Brain microvascular endothelial cell (primary cell): ENCODE measurements at places on chromosomes 2 and 18.

DNA sequence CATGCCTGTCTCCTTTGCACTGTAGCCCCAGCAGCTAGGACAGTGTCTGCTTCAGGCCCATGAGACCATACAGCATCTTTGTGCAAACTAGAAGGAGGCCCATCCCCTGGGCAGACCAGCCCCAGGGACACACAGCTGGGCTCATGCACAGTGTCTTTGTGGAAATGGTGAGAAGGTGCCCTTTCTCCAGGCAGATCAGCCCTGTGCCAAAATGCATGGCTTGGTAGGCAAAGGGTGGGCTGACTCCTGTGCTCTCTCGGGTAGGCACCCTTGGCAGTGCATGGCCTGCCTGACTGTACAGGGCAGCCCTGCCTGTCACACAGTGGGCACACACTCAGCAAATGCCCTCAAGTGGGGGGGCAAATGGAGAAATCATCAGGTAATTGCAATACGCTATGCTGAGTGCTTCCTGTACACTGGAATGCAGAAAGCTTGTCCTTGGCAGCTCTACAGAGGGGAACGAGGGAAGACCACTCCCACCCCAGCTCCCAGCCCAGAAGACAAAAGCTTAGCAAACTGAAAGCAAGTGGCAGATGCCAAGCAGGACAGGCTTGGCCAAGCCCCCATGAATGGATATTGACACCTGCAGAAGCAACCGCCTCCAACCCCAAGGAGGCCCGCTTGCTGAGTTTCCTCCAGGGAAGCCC is 21.6 kb downstream of the TNS1 start:
- DNase-seq: no peak

- no peak for DNase-seq
Measured at GRCh38 chr2:219268294-219268693, 10.9 kb upstream of the DNAJB2 start.

GRCh38 chr2:175136334-175137215 is 31.4 kb downstream of the ATF2 start:
- no peak for DNase-seq

DNA sequence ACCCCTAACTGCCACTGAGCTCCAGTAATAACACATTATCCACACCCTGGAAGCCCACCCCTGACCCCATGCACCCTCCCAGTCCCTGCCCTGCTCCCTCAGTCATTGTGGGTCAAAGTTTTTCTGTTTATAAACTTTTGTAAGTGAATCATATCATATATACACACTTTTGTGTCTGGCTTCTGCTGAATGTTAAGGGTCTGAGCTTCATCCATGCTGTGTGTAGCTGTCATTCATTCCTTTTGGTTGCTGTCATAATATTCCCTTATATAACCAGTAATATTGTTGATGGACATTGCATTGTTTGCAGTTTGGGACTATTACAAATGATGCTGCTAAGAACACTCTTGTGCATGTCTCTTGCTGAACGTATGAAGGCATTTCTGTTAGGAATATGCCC is 14.5 kb downstream of the CNNM4 start:
- peak; percentile 21 for DNase-seq

- no peak for DNase-seq
Measured at GRCh38 chr2:232310121-232310520, 68.4 kb upstream of the ALPP start.

DNA sequence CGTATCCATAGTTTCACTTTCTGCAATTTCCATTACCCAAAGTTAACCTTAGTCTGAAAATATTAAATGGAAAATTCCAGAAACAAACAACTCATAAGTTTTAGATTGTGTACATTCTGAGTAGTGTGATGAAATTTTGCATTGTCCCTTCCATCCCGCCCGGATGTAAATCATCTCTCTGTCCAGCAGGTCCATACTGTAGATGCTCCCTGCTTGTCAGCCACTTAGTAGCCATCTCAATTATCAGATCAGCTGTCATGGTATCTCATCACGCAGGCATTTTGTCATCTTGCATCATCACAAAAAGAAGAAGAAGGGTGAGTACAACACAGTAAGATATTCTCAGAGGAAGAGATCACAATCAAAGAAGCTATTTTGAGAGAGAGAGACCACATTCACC is 185.0 kb upstream of the STK17B start:
- no peak for DNase-seq

GRCh38 chr2:237737196-237737865 is 61.2 kb upstream of the RBM44 start:
- no peak for DNase-seq

GRCh38 chr2:15693926-15694588 is 102.4 kb downstream of the DDX1 start:
- no peak for DNase-seq

- DNase-seq: peak; percentile 27
Measured at GRCh38 chr18:10261344-10262276, 192.8 kb upstream of the APCDD1 start.

GRCh38 chr2:62789918-62790317 is 84.4 kb downstream of the EHBP1 start:
- DNase-seq: no peak

GRCh38 chr2:23556929-23557328 is 171.9 kb downstream of the KLHL29 start:
- no peak for DNase-seq

DNA sequence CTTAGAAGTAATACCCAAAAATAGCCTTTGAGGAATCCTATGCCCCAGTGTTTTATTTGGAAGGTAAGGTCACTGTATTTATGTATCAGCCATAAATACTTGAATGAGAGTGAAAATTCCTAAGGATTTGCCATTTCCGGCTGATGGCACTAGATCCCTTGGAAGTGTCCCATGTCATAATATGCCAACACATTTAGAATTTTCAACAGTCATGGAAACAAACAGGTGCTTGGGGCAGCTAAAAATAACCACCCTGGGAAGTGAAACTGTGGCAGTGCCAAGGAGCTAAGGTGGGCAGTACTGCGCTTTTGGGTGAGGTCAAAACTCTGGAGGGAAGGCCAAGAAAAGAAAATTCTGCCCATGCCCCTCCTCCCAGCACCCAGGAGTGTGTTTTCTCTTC is 80.2 kb downstream of the TCF7L1 start:
- no peak for DNase-seq

GRCh38 chr18:77165503-77166188 is 33.1 kb upstream of the MBP start:
- peak; percentile 27 for DNase-seq

- peak; percentile 69 for DNase-seq
Measured at GRCh38 chr2:240566203-240567136, 1.8 kb upstream of the RNPEPL1 start.

DNA sequence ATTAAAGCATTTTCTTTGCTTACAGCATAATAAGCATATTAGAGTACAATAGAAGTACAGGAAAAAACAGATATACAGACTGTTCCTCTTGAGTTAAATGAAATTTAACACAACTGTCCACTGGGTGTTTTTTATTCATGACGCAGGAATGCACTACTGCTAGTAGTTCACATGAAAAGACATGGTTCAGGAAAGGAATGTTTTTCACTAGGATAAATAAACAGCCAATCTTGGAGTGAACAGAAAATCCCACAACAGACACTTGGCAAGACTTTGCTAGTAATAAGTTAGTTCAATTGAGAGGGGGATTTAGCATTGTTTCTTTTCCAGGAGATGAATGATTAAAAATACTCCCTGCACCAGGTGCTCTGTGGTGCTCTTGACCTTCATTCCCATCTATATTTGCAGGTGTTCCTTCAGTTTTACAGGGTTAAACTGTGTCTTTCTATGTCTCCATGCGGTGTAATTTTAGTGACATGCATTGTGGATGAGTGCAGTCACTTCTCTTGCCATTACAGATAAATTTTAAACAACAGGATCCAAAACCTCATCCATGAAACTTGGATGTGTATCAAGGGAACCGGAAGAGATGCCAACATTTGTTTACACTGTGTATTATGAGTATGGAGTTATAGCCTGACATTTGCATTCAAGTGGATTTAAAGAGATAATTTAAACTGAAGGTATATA is 796.6 kb downstream of the DSC3 start:
- no peak for DNase-seq

- DNase-seq: no peak
Measured at GRCh38 chr2:28492282-28492681, 3.6 kb upstream of the PLB1 start.

- DNase-seq: no peak
Measured at GRCh38 chr2:133345638-133346037, 222.6 kb downstream of the NCKAP5 start.

DNA sequence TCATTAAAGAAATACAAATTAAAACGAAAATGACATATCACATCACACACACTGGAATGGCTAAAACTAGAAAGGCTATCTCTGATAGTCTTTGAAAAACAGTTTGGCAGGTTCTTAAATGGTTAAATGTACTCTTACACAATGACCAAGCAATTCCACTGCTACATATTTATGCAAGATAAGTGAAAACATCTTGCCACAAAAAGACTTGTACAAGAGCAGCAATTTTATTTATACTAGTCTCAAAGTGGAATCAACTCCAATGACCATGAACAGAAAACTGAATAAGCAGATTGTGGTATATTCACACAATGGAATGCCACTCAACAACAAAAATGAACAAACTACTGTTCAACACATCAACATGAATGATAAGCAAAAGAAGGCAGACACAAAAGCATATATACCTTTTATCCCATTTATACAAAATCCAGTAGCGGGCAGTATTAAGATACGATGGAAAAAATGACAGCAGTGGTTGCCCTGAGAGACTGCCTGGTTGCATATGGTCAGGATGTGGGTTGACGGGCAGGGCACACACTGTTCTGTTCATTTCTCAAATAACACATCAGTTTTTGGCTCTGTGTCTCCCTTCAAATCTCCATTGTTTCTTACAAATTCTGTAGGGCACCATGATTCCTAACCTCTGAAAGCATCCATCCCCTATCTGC is 25.4 kb downstream of the SP100 start:
- DNase-seq: peak; percentile 22

DNA sequence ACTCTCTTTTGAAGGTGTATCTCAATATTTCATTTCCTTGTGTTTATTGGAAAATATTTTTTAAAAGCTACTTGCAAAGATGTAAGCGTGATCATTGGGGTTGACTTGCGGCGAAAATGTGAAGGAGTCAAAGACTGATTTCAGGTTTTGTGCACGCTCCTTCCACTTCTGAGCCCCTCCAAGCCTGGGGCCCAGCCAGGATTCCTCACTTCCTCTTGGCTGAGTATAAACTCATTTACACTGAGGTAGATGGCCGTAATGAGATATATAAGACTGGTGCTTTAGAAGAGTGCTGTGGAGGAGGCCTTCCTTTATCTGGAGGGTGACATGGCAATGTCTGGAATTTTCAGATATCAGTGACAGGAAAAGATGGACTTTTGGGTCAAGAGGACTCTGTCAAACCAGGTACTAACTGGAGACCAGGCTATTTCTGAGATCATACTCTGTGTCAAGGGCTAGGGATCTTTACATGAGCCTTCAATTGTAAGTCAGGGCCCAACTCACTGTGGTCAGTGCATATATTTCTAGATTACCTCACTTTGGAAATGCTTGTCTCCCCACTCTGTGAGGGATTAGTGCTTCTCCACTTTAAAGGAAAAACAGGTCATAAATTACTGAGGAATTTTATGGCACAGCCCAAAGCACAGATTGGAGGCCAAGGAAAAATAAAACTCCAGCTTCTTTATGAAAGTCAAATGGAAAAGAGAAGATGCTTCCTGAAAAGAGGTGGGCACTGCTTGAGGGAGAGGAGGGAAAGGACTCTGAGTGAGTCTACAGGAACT is 22.8 kb downstream of the PRKCE start:
- DNase-seq: no peak

DNA sequence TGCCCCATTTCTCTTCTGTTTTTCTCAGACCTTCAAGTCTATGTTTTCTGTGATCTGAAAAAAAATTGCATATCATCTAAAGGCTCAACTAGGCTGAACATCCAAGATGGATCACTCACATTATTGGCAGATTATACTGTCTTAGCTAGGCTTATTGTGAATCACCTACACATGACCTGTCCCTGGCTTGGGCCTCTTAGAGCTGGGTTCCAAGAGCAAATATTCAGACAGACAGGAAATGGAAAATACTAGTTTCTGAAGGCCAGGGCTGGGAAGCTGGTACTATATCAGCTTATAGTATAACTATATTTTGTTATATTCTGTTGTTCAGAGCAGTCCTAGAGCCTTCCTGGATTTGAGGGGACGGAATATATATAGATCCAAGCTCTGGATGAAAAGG is 90.3 kb downstream of the PIK3C3 start:
- peak; percentile 13 for DNase-seq

- no peak for DNase-seq
Measured at GRCh38 chr2:229874647-229875046, 47.2 kb downstream of the TRIP12 start.

DNA sequence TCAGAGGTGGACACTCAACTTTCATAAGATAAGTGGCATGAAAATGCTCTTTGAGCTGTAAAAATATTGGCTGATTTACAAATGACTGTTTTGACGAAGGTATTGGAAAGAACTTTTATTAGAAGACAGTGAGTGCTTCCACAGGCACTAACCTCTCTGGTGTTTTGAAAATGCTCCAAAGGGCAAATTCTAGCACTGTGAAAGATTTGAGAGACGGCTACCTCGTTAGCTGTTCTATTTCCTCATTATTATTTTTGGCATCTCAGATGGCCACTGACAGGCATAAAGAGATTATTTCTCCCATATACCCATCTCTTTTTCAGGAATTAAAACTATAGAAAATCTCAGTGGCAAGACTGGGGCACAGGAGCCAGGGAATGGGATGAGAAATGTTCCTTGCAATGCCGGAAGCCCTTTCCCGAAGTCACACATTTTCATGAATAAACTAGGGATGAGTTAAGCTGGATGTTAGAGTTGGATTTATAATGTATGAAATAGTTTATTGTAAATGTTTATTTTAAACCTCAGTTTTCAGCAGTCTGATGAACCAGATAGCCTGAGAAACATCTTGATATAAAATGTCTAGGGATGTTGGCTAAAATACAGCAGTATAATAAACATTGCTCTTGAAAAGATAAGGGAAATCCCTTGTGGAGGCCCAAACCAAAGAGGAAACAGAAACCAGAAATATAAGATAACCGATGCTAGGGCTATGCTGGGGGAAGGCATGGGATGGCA is 175.7 kb downstream of the ASB1 start:
- DNase-seq: no peak
